ENCODE measurements at places on chromosomes 13 and 19.

GRCh38 chr13:44305286-44305685 is 68.3 kb upstream of the SERP2 start:
- no peak for DNase-seq

DNA sequence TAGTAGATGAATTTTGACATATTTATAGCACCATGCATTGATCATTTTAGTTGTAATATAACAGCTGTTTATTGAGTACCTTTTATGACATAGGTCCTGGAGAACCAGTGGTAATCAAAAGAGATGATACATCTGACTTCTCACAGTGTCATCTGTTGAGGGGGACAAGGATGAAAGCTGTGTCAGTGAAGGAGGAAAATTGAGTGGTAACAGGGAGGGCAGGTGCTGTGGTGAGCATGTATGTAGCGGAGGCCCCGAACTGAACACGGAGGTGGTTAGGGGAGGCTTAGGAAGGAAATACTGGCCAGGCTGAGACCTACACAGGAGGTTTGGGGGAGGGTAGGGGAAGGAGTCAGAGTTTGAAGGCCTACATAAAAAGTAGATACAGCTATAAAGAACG is 199.7 kb downstream of the GGACT start:
- no peak for DNase-seq

- DNase-seq: no peak
Measured at GRCh38 chr13:69921156-69921555, 186.5 kb upstream of the ATXN8OS start.

DNA sequence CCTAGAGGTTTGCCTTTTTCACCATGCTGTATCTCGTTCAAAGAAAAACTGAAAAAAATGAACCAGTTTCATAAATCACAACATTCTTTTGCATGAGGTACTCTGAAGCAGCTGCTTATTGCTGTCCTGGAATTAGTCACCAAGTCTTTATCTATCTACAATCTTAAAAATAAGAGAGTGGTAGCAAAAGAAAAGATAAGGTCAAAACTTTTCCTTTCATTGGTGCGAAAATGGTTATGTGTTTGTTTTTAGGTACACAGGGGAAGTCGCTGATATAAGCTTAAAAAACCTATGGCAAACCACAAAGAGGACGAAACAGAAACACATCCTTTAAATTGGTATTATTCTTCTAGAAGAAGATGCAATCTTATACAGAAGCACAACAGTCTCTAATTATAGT is 20.7 kb downstream of the OBI1 start:
- no peak for DNase-seq

- no peak for DNase-seq
Measured at GRCh38 chr13:50893211-50893852, 16.3 kb upstream of the RNASEH2B start.

GRCh38 chr19:16148443-16149229 is 5.2 kb downstream of the HSH2D start:
- no peak for DNase-seq

DNA sequence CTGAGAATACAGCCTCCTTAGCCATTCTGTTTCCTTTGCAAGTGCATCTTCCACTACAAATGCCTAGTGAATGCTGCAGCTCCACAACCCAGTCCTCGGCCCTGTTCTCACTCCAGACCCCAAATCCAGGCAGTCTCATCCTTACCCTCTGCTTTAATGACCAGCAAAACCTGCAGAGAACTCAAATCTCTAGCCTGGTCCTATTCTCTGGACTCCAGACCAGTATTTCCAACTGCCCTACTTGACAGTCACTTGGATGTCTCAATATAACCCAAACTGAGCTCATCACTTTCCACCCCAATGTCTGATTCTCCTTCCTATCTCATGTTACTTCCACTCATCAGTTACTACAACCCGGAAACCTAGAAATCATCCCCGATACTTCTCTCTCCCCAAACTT is 2.6 kb upstream of the EBPL start:
- no peak for DNase-seq

- no peak for DNase-seq
Measured at GRCh38 chr13:113327391-113327765, 30.3 kb downstream of the LAMP1 start.

DNA sequence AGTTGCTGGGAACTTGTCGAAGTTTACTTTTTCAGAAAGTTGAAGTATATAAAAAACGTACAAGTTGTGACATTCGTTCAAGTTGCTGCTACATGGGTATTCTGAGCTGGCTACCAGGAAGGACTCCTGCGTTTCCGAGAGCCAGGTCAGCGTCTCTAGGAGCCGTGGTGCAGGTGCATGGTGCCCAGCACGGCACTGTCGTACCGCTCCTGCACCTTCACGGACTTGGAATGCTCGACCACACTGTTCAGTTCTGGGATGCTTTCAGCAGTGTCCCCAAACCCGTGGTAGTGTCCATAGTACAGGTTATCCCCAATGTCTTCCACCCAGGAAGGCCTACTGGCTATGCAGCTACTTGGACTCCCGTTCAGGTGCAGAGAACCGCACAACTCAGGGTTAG is 35.4 kb downstream of the ANKRD10 start:
- DNase-seq: no peak

GRCh38 chr13:105908586-105908985 is 626.9 kb downstream of the EFNB2 start:
- DNase-seq: no peak

GRCh38 chr13:45700971-45701900 is 884 bp upstream of the CBY2 start:
- DNase-seq: no peak

- DNase-seq: no peak
Measured at GRCh38 chr13:95557013-95557412, 4.5 kb downstream of the CLDN10 start.

- DNase-seq: no peak
Measured at GRCh38 chr13:112777637-112778406, 88.0 kb downstream of the ATP11A start.

DNA sequence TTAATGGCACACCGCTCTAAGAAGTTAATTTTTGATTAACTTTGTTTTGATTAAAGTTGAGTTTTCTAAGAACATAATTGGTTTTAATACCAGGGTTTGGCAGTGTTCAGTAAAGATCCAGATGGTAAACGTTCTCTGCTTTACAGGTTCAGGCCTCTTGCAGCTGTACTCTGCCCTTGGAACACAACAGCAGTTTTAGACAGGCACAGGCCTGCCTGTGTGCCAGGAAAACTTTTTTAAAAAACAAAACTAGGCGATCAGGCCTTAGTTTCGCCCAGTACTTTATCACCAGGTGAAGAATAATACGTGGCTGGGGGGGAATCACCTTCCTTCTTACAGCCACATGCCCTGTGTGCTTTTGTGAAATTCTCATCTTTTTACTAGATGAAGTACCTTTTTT is 38.0 kb upstream of the TEX29 start:
- no peak for DNase-seq

GRCh38 chr19:15393963-15394362 is 14.4 kb upstream of the AKAP8 start:
- DNase-seq: no peak

GRCh38 chr13:94210816-94211215 is 268.7 kb downstream of the DCT start:
- DNase-seq: no peak

- no peak for DNase-seq
Measured at GRCh38 chr19:16899566-16900075, 10.8 kb downstream of the F2RL3 start.

DNA sequence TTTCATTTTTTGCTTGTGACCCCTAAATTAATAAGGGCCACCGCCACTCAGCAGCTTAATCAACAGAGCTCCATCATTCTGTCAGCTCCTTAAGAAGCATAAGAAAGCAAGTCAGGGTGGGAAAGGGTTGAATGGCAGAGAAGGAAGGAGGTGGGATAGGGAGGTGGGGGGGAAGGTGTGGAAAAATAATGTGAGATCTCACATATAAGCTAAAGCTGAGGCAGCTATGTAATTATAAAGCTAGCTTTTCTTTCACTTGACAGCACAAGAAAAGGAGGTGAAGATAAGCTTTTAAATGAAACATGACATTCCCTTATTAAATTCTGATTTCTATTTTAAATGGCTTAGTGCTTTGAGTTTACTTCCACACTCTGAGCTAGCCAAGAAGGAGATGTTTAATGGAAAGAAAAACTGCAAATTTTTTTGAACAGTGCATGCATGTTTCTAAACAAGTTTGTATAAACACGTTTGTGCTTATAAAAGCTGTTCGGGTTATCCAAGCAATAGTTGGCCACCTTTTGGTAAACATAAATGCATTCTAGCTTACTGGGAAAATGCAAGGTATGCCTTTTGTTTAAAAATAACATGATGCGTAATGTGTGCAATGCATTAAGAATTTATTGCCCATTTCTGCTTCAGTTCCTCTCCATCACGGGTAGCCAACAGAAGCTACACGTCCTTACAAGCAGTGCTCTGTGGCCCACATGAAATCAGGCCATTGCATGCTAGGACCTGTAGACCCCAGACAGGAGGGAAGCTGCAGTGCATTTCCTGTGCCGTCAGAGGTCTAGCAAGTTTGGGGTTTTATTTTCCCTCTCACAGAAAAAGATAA is 96.2 kb downstream of the LHFPL6 start:
- DNase-seq: no peak

DNA sequence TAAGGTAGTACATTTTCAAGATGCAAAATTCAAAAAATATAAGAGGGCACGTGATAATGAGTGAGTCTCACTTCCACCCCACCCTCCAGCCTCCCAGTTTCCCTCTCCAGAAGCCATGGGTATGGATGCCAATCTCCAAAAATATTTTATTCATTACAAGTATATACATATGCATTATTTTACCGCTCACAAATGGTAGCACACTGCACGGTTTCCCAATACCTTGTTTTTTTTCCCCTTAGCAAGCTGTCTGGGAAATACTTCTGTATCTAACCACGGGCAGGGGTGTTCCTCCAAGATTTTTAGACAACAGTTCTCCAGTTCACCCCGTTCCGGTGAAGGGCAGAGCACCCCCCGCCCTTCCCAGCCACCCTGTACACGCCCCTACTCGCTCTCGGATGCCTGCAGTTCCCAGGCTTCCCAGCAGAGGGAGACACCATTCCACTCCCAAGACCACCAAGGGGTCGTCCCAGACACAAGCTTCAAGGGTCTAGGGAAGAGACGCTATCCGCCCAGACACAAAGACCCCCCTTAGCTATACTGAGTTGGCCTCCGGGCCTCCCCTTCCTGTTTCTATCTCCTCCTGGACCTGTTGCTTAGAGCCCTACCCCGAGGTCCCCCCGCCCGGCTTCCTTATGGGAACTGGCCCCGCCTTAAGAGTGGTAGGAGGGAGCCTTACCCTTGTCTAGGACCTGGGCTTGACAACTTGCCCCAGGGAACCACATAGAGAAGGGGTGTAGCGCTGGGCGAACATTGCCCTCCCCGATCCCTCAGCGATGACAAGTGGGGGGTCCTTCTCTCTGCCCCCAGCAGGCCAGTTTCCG is 1.1 kb upstream of the FXYD3 start:
- DNase-seq: peak; percentile 51

GRCh38 chr19:23440207-23440606 is 44.9 kb upstream of the ZNF91 start:
- DNase-seq: no peak

DNA sequence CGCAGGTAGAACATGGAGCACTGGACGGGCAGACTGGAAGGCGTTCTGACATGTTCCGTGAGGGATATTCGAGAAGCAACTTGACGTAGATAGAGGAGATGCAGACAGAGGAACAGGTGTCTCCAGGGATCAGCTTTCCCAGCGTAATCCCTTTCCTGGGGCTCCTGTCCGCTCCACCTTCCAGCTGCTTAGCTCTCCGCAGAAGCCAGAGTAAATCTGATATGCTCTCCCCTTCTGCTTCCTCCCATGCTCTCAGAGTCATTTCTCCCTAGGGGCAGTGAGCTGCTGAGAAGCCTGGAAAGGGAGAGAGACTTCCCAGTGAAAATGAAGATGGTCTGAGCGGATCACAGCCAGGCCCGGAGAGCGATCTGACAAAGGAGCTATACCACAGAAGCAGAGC is 23.0 kb upstream of the OLFM4 start:
- no peak for DNase-seq

- no peak for DNase-seq
Measured at GRCh38 chr13:44870456-44870929, 118.8 kb downstream of the NUFIP1 start.

DNA sequence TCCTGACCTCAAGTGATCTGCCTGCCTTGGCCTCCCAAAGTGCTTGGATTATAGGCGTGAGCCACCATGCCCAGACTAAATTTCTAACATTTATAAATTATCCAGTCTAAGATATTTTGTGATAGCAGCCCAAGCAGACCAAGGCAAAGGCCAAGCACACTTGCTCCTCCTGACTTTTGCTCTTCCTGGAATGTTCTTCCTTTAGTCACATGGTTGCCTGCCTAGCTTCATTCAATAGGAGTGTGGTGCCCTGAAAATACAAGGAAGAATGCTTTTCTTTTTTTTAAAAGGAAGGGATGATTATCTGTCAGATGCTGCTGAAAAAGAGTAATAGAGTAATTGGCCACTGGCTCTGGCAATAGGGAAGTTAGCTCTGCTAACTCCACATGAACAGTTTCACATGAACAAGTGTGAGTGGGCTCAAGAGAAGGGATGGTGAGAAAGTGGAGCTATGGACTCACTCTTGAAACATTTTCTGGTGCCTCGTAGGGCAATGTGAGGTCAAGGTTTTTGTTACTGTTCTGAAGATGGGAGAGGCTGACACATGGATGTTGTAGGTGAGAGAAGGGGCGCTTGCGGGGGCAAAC is 47.1 kb downstream of the USPL1 start:
- DNase-seq: no peak

GRCh38 chr13:101624210-101624922 is 171.9 kb downstream of the ITGBL1 start:
- no peak for DNase-seq

GRCh38 chr13:32277839-32278238 is 37.3 kb downstream of the ZAR1L start:
- no peak for DNase-seq

- DNase-seq: no peak
Measured at GRCh38 chr13:35879111-35879510, 252.1 kb downstream of the DCLK1 start.

DNA sequence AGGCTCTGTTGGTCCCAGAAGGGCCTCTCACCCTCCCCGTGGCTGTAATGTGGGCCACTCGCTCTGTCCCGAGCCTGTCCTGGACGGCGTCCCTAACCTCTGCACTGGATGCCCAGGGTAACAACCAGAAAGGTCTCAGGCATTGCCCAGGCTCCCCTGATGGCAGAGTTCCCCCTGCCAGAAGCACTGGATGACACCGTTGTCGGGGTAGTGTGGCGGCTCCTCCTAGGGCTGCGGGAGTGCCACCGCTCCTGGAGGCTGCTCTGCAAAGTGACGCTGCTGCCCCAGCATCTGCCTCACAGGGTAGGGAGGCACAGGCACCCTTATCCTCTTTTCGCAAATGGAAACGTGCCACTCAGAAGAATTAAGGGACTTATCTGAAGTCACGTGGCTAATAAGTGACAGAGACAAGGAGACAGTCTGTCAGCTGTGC is 32.0 kb downstream of the MPHOSPH8 start:
- DNase-seq: no peak

Data from stimulated activated CD8-positive, alpha-beta memory T cell treated with anti-CD3 and anti-CD28 coated beads, Interleukin-2, amount 100 ng/mL, for 1 hour (primary cell).